ENCODE measurements at places on chromosomes 7 and 10. TPM values are rescaled to one million over a fixed set of nuclear protein-coding genes. Genes with fewer than 3 reads are reported as not detected.

DNA sequence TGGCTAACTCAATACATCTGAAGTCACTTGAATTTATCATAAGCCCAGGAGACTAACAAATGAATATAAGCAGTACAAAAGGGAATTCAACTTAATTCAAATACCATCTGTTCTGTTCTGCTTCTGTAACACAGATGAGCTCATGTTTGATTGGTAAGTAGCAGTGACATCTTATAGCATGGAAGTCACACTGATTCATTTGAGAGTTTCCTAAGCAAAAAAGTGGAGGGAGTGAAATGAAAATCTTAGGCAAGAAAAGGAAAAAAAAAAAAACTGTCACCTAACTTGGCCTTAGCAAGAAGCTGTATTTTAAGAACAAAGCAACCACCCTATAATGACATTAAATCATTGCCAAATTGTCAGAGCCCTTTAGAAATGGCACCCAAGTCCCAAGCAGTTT lies 49.5 kb downstream of the SMURF1 start:
- DNase-seq = no peak

PNLIPRP1 gene
- total RNA-seq = not detected

DNA sequence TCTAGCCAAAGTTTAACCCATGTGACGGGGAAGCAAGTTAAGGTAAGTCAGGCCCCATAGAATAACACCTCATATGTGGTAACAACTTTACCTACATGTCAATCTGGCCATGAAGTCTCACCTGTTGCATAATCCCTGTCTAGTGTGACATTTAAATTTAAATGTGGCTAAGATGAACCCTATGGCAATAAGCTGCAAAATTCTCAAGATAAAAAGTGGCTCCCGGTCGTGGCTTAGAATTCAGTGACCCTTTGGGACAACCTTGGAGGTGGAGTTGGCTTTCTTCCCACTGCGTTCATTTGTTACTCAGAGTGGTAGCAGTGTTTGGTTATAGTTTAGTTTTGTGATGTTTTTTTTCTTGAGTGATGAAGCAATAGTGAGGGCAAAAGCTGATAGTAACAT lies 90.6 kb downstream of the ARID5B start:
- no peak for DNase-seq

DNA sequence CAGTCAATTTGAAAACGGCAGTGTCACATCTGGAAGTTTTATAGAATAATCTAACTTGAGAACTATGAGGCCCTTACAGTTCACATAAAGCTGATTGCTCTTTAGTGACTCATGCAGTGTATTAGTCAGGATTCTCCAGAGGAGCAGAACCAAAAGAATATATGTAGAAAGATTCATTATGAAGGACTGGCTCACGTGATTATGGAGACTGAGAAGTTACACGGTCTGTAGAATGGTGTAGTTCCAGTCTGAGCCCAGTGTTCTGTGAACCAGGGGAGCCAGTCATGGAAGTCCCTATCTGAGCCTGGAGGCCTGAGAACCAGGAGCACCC lies 21.5 kb downstream of the RBM33 start:
- peak; percentile 47 for DNase-seq

DNA sequence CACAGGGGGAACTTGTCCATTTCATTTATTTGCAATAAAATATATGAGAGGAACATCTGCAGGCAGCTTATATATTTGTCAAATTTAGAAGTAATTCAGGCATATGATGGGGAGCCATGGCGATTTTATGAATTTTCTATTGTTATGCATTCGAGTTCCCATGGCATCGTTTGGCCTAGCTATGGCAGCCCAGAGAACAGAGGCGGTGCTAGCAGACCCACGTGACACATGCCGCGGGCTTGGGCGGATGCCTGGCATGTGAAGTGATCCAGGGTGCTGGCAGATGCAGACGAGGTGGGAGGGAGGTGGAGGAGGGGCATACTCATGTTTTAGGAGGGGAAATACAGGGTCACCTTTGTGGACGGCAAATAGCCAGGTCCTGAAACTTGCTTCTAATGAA lies 560.0 kb upstream of the GALNT17 start:
- DNase-seq = no peak

DNA sequence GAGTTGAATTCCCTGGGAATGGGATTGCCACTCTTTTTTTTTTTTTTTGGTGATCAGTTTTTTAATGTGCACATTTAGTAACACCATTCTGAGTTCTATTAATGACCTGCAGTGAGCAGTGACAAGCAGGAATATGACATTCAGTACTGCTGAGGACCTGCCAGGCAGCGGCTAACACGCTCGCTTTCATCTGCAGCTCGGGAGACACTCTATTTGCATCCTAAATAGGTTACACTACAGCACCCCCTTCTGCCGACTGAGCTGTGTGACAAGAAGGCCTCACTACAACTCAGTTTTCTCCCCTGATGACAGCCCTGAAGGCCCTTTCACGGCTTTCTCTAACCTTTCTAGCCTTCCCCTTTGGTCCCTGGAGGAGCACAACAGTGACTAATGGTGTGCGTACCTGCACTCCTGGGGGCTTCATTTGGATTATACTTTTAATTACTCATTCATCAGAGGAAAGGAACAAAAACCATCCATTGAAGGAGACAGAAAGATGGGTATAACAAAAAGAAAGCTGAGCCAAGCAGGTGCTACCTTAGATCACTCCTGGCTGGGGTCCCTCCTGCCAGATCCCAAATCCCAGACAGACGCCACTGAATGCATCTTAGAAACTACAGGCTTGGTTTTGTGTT lies 872.4 kb downstream of the LRMDA start:
- DNase-seq = no peak

GRCh38 chr7:130881091-130881798 lies 147.2 kb upstream of the KLF14 start:
- no peak for DNase-seq

CHST15 gene
- 68.1 TPM for total RNA-seq

Data from glomerular endothelial cell (primary cell).